ENCODE measurements at places on chromosomes 5 and 9. TPM values are rescaled to one million over a fixed set of nuclear protein-coding genes. Genes with fewer than 3 reads are reported as not detected.

DNA sequence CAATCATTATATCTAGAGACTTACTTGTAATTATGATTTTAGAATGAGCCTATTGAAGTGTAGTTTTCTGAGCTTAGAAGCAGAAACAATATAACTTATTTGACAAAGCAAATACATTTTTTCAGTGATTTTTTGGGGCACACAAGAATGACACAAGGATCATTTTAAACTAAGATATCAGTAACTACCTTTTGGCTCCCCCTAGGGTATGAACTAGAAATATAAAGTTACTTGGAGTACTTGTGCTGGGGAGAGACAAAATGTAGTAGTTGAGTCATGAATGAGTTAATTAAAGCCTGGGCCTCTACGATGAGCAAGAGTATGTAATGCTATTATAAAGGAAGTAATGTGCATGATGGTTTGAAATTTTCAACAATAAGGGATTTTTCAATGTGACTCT, 1244.1 kb upstream of the ACO1 start:
- DNase-seq = peak; percentile 45

Gene GARIN3
- not detected for total RNA-seq

- no peak for DNase-seq
Measured at GRCh38 chr5:86525622-86526021, 92.1 kb upstream of the COX7C start.

- DNase-seq = peak; percentile 35
Measured at GRCh38 chr5:86971034-86971571, 296.6 kb upstream of the RASA1 start.

Gene RFESD
- 4.7 TPM for total RNA-seq

- peak; percentile 69 for DNase-seq
Measured at GRCh38 chr9:125902214-125902613, 155.0 kb downstream of the PBX3 start.

Gene DAB2IP
- 17.4 TPM for total RNA-seq

Gene DCTN4
- total RNA-seq = 38.5 TPM

DNA sequence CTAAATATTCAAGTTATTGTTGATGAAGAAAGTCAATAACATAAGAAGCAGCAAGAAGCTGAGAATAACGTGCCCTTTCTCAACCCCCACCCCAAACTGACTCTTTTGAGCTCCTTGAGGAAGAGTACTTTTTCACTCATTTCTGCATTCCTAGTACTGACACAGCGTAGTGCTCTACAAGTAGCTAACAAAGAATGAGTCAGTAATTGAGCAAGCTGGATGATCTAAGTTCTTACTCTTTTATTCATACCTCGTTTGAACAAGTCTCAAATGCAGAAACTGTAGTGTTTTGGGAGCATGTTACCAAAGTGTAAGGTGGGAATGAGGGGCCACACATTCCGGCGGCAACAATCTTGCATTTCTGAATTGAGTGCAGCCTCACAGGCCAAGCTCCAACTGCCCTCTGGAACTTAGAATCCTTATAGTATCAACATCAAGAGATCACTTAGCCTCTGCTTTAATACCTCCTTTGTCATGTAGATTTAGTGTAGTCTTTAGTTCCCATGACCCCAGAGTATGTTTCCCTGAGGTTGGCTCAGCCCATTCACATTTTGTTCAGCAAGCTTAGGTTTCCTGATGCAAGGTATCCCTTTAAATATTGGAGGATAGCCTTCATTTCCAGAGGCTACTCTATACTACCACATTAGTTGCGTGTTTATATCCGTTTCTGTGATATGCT, 152.0 kb downstream of the PRR16 start:
- DNase-seq = peak; percentile 88

DNA sequence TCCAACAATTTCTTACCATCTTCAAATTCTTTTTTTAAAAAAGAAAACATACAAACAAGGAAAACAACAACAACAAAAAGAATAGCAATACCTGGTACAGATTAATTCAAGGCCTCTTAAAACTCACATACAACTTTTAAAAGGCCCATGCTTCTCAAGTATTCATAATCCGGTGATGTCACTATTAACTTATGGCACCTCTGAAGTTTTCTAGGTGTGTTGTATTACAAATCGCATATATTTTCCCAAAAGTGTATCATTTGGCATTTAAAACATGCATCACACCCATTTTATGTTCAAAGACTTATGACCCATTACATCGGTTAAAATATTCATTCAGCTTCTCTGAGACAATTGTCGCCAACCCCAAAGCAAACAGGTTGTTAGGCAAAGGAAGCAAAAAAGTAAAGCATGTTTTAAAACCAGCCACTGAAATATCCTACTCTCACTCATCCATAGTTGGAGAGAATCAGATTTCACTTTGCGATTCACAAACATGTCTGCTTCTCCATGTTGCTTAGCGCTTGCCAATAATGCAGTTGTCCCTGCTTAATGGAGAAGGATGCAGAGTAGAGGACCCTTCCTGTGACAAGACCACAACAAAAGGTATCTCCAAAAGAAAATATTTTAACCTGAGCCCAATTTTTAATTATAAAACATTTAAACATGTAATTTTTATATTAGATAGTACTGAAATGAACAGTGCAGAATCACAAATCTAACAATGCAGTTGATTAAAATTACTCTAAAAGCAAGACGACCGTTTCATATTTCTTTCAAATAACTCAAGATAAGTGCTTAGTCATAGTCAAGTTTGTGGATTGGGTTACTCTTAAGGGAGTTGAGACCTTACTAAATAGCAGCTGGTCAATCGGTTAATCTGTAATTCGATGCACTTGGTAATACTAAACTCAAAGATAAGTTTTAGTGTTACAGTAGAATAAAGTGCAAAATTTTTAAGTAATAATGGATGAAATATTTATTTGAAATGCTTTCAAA, 1.6 kb downstream of the SKP1 start:
- DNase-seq = peak; percentile 71

GRCh38 chr5:14266686-14267085, 123.5 kb downstream of the TRIO start:
- DNase-seq = peak; percentile 52

DNA sequence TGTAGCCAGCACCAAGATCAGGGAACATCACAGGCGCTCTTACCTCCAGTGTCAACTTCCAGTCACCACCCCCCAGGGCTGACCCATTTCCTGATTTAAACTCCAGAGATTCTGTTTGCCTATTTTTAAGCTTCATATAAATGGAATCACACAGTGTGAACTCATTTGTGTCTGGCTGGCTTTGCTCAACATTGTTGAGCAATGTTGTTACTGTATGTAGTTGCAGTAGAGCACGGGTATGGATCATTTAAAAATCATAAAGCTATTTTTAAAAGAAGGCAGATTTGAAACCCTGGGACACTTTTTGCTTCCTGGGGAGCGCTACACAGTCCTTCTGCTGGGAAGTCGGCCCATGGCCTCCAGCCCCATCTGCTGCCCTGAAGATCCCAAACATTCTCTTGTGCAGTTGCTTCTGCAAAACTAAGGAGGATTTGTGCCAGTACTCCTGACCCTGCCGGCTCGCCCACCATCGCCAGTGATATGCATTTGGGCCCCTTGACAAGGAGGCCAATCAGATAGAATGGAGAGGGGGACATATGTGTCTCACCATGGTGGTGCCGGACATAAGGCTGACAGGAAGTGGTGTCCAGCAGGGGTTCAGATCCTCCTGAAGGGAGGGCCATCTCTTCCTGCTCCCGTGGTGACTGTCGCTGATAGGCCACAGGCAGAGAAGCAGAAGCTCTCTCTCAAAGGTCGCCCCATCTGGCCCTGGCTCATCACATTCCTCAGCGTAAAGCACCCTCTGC, 13.3 kb downstream of the DCANP1 start:
- peak; percentile 45 for DNase-seq

GRCh38 chr5:122815218-122815767, 30.1 kb upstream of the SNX24 start:
- peak; percentile 15 for DNase-seq

DNA sequence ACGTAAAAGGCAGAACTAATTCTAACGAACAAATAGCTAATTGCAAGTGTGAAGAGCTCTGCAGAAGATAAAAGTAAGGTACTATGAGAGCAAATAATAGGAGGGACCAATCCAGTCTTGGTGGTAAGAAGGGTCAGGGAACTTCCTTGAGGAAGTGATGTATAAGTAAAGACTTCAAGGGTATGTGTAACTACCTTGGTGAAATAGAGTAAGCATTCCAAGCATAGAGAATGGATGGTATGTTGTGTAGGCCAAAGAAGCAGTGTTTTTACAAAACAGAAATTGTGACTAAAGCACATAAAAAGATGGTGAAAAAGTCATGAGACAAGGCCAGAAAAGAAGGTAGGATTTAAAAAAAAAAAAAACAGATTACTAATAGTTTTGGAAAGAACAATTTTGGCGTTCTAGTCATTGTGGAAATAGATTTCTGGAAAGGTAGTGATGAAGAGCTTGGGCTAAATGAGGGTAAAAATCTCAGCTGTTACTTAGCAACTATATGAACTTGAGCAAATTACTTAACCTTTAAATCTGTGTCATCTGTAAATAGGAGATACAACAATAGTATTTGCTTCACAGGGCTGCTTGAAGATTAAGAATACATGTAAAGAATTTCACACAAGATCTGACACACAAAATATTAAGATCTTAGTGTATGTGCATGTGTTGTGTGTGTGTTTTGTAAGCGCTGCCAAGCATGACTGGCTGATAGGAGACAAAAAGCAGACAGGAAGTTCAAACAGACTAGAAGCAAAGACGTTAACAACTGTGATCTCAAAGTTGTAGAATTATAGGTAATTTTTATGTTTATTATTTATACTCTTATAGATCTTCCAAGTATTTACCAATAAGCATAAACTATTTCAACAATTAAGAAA, 73.5 kb downstream of the NR6A1 start:
- DNase-seq = peak; percentile 58

- peak; percentile 30 for DNase-seq
Measured at GRCh38 chr9:70962761-70963440, 158.5 kb downstream of the TRPM3 start.

DNA sequence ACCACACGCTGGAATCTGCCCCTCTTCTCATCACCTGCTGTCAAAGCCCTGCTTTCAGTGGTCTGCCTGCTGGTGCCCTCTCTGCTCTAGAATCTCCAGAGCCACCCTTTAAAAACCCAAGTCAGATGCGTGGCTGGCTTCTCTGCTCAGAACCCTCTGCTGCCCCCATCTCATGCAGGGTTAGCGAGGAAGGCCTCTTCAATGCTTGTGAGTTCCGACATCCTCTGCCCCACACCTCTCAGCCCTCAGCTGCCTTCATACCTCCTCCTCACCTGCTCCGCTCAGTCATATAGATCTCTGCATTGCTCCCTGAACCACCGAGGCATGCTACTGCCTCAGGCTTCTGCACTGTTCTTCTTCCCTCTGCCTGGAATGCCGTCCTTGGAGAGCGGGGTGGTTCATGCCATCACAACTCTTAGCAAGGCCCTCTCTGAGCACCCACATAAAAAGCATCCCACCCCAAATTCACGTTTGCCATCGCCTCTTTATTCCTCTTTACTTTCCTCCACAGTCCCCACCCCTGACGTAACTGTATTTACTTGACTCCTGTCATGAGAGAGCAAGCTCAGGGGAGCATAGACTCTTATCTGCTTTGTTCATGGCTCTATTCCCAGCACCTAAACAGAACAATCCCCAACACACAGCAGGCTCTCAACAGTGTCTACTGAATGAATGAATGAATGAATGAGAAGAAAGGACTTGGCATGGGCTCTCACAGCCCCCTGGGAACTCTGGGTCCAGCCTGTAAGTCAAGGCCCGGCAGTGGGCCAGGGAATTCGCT, 10.4 kb downstream of the SHB start:
- DNase-seq = peak; percentile 44

Gene CXCL14
- total RNA-seq = 0.18 TPM

DNA sequence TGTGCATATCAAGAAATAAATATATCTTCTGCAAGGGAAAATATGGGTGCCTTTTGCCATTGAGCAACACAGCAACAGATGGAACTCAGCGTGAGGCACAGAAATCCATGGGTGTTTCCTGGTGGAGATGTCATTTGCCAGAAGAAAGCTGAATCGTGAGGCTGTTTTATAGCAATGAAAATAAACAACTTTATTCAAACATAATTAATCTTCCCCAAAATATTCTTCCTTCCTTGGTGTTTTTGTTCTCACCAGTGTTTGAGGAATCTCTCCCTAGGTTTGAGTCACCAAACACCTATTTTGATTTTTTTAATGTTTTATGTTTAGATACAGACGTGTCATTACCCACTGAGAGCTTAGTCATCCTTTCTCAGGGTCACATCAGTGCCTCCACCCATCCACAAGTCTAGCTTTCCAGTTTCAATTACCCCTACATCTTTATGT, 65.8 kb upstream of the PAPPA start:
- DNase-seq = peak; percentile 91

- DNase-seq = no peak
Measured at GRCh38 chr5:20340126-20340525, 352.1 kb upstream of the CDH18 start.

GRCh38 chr9:16119261-16120230, 566.7 kb downstream of the CCDC171 start:
- peak; percentile 24 for DNase-seq

DNA sequence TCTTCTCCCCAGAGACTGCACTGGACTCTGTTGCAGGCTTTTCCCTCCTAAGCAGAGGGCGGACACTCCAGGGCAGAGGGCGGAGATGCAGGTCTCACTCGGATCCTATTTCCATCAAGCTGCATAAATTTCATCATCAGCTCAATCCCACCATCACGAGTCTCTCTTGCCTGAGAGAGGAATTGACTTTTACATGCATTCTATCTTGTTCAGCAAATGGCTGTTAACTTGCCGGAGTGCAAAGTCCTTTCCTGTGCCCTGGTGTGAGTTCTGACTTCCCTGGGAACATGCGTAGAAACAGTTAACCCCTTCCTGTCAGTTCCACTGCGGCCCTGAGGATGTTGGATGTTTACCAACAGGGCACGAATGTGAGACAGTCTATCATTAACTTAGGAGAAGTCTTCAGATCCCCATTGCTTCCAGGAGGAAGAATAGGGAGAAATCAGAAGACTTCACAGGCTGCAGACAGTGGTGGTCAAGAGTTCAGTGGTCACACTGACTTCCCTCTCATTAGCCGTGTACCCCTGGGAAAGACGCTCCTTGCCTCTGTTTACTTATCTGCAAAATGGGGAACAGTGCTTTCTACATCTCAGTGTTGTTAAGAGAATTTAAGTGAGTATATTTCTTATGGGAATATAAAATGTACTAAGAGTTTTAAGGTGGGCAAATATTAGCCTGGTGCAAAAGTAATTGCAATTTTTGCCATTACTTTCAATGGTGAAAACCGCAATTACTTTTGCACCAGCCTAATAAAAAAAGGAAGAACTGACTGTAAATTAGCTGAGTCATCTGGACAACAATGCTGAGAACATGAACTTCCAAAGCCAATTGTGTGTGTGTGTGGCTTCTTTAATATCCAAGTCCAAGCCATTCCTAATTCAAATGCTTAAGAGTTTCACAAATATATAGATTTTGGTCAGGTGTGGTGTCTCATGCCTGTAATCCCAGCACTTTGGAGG, 248.0 kb downstream of the DRD1 start:
- DNase-seq = peak; percentile 62

Gene BTNL3
- total RNA-seq = not detected

GRCh38 chr9:126435105-126435504, 108.5 kb downstream of the MVB12B start:
- no peak for DNase-seq

All from fibroblast of the aortic adventitia (primary cell).